Pulmonary artery endothelial cell (primary cell): ENCODE measurements at places on chromosomes 6 and 20.
A peak's percentile ranks its signal among the peaks of the same experiment; 100 is the strongest.

GRCh38 chr6:100695445-100695844 lies 185.7 kb downstream of the ASCC3 start:
- no peak for DNase-seq

GRCh38 chr20:64219202-64219601 lies 36.3 kb upstream of the PCMTD2 start:
- DNase-seq, result no peak

DNA sequence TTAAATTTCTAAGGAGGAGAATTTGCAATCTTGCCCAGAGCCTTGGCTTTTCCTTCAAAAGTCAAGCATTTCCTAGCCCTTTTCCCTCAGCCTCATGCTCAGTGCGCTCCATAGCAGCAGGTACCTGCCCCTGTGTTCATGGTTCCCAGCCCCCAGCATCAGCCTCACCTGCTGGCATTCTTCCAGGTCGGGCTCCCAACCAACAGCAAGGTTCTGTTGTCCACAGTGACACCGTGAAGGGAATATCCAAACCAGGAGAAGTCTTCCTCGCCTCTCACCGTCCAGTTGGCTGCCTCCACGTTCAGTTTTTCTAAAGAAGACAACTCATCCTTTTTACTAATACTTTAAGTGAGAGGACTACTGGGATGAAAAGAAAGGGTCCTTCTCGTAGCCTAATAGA lies 42.7 kb downstream of the GPLD1 start:
- no peak for DNase-seq

GRCh38 chr6:3862038-3862437 lies 12.9 kb downstream of the FAM50B start:
- no peak for DNase-seq

- no peak for DNase-seq
Measured at GRCh38 chr20:44738813-44739477, 6.7 kb upstream of the KCNK15 start.

DNA sequence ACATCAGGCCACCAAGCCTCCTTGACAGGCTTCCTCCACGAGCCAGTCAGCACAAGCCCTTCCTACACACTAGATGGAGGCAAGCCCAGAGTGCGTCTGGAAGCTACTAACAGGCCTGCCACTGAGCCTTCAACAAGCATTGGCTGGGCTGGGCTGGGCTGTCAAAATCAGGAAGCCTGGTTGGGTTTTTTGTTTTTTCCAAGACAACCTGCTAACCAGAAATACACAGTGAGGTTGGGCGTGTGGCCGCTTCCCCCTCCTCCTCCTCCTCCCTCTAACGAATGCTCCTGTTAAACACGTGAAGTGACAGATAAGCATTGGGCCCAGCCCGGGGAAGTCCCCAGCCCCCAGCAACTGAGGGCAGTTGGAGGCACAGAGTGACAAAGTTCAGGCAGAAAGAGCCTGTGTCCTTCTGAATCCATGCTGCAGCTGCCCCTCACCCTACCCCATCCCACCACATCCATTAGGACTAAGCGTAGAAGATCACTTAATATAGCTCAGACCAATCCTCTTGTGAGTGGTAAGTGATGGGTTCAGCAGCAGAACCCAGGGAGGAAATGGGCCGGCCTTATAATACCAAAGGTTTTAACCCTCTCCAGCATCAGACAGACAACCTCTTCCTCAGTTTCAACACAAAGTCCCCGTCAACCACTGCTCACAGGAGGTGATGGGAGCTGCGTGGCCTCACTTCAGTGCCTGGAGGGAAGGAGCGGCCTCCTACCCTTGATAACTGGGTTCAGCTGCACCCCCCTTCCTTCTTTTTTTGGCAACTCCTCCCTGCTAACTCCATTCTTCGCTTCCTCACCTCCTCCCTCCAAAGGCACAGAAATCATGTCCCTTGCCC lies 1.1 kb downstream of the NFATC2 start:
- peak; percentile 65 for DNase-seq

DNA sequence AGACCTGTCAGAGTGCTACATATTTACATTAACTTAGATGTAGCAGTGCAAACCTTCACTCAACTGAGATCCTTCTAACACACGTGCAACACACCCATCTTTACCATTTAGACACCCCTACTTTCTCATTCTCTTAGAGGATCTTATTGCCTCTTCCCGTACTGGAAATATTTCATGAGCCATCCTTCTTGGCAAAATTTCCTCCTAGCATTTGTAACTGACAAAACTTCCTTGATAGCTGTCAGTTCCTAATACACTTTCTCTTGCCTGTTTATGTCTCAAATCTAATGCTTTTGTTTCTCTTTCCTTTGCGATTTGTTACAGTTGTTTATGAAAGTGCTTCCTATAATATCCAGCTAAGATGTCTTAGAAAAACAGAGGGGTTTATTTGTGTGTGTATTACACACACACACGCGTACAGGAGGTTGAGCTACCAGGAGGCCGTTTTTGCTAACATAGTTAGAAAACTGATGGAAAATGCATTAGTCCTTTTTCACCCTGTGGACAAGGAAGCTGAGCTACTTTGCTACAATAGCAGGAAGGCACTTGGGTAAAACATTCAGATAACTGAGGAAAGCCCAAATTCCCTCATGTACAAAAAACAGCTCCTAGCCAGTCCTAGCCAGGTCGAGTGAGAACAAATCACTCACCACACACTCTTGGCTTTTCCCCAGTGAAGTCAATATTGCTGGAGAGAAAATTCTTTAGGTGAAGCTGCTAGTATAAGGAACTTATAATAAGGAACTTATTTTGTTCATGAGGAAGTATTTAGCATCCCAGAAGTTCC lies 153.6 kb downstream of the NFATC2 start:
- no peak for DNase-seq

DNA sequence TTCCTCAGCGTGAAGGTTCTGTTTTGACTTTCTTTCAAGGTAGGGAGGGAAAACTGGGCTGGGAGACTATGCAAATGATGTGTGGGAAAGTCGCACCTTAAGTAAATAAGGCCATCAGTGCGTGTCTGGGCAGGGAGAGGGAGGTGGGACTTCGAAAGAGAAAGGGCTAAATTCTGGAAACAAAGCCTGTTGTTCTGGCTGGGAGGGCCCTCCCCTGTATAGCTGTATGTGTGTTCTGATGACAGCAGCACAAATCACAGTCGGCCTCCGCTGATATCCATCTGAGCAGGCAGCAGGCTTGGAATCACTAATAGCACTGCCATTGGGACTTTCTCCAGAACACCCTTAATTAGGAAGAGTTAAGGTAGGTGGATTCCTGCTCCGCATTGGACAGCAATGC lies 19.2 kb downstream of the JAG1 start:
- no peak for DNase-seq

GRCh38 chr6:85482905-85483700 lies 33.2 kb downstream of the NT5E start:
- DNase-seq, result no peak

- no peak for DNase-seq
Measured at GRCh38 chr6:56753811-56754210, 111.1 kb upstream of the DST start.

- DNase-seq, result no peak
Measured at GRCh38 chr6:117266257-117267053, 1.1 kb downstream of the VGLL2 start.

GRCh38 chr6:157867981-157868380 lies 44.9 kb downstream of the SNX9 start:
- no peak for DNase-seq

GRCh38 chr6:115613488-115613887 lies 447.2 kb downstream of the FRK start:
- no peak for DNase-seq

GRCh38 chr6:89842228-89842627 lies 12.5 kb downstream of the CASP8AP2 start:
- DNase-seq, result no peak

DNA sequence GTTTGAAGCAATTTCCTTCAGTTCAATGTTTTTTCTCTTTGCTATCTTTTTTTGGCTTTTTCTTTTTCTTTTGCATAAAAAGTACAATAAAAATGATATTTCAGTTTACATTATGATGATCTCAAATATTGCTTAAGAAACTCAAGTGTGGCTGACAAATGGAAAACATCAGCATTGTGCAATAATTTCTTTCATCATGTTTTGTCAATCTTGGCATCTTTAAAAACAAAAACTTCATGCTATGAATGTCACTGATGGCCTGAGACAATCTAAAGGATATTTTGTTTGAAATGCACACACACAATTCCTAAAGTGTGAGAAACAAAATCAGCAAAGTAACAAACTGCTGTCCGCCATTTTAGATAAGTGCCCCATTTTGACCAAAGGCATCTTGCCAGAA lies 13.9 kb upstream of the MTCL3 start:
- no peak for DNase-seq

- no peak for DNase-seq
Measured at GRCh38 chr20:31684153-31685015, 38.3 kb downstream of the BCL2L1 start.

DNA sequence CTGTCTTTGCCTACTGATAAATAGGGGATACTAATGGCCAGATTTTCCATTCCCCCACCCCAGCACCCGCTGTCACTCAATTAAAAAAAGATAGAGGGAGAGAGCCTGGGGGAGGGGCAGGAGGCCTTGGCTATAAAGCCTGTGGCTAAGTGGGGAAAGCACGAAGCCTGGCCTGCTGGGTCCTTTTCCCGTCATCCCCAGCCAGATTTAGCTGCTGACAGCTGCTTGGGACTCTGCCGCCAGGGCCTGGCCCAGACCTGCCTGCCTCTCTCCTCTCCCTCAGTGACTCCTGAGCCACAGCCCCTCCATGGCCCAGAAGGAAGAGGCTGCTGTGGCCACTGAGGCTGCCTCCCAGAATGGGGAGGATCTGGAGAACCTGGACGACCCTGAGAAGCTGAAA lies at the start of gene APOBEC2:
Gene APOBEC2 (plus strand): TSS at position 162 of the 400 bp plus-strand sequence. CDS start 146 bp downstream, at position 308.
- no peak for DNase-seq

- peak; percentile 90 for DNase-seq
Measured at GRCh38 chr6:35425284-35425683, 26.9 kb upstream of the FANCE start.

- no peak for DNase-seq
Measured at GRCh38 chr6:1662534-1662933, 52.8 kb downstream of the FOXC1 start.

DNA sequence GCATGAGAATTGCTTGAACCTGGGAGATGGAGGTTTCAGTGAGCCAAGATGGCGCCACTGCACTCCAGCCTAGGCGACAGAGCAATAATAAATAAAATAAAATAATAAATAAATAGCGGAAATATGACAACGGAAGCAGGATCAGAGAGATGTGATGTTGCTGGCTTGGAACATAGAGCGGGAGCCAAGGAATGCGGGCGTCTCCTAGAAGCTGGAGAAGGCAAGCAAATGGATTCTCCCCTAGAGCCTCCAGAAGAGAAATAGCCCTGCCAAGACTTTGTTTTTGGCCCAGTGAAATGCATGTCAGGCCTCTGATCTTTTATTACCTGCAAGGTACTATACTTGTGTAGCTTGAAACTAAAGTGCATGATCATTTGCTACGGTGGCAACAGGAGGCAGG lies 12.4 kb downstream of the KIAA1755 start:
- no peak for DNase-seq

DNA sequence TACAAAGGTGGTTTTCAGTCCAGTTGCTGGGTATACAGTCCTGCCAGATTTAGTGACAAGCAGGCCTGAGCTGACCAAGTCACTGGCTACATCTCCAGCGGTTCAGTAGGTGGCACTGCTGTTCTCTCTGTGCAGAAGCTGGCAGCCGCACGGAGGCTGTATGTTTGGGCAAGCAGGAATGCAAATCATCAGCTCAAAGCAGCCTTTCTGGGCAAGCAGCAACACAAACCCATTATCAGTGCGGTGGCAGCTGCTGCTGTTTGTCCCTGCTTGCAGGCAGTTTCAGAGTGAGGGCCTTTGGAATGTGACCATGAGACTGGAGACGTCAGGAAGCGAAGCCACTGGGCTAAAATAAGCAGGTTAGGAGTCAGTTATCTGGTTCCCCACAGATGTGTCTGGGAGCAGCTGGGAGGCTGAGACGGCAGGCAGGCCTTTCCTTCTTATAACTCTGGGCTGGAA lies 72.5 kb downstream of the TXLNB start:
- DNase-seq, result peak; percentile 61

DNA sequence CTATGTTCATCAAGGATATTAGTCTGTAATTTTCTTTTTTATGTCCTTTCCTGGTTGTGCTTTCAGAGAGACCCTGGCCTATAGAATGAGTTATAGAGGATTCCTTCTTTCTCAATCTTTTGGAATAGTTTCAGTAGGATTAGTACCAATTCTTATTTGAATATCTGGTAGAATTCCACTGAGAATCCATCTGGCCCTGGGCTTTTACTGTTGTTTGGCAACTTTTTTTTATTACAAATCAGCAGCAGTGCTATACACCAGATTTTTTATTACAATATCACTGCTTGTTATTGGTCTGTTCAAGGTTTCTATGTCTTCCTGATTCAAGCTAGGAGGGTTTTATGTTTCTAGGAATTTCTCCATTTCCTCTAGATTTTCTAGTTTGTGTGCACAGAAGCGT lies 50.0 kb upstream of the NRSN1 start:
- no peak for DNase-seq

DNA sequence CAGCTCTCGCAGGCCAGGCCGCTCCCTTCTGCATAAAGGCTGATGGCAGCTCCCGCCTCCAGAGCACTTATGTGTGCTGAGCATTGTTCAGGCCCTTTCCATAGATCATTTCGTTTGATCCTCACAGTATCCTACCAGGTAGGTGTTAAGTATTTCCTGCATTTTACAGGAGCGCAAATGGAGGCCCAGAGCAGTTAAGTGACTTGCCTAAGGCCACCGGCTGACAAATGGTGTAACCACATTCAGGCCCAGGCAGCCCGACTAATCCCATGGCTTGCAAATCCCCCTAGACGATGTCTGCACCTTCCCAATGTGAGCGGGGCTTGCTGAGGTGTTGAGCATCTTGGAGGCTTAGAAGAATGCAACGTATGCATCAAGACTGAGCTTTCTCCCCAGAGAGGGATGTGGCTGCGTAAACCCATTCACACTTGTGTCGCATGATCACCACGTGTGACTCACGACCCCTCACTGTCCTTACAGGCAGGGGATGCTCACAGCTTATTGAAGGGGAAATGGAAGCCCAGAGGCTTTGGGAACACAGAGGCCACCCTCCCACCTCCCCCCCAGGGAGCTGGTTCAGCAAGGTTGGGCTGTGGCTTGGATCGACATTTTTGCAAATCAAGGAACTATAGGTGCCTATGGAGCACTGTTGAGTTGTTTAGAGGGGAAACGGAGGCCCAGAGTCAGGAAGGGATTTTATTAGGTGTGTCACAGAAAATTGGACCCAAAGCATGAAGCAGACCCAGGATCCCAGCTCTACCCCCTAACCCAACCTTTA lies 7.0 kb downstream of the BPIFB2 start:
- DNase-seq, result no peak

DNA sequence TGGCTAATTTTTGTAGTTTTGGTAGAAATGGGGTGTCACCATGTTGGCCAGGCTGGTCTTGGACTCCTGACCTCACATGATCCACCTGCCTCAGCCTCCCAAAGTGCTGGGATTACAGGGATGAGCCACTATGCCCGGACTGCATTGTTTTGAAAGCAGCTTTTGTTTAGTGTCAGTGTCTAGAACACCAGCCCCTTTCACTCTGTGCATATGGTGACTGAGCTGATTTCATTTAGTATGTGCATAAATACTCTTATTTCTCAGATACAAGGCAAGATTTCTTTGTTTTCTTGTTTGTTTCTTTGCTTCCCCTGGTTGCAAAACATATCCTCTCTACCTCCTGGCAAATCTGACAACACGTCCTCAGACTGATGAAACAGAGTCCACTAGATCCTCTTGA lies 152.8 kb upstream of the CHD6 start:
- DNase-seq, result no peak

- DNase-seq, result no peak
Measured at GRCh38 chr20:22428051-22428450, 156.3 kb downstream of the FOXA2 start.

GRCh38 chr6:140040396-140040795 lies 665.9 kb upstream of the CITED2 start:
- no peak for DNase-seq

- DNase-seq, result no peak
Measured at GRCh38 chr6:125183391-125183790, 29.8 kb downstream of the TPD52L1 start.
